Stimulated activated CD4-positive, alpha-beta T cell treated with anti-CD3 and anti-CD28 coated beads, Interleukin-2, amount 100 ng/mL, for 24 hours (primary cell): ENCODE measurements at places on chromosomes 4 and X.

DNA sequence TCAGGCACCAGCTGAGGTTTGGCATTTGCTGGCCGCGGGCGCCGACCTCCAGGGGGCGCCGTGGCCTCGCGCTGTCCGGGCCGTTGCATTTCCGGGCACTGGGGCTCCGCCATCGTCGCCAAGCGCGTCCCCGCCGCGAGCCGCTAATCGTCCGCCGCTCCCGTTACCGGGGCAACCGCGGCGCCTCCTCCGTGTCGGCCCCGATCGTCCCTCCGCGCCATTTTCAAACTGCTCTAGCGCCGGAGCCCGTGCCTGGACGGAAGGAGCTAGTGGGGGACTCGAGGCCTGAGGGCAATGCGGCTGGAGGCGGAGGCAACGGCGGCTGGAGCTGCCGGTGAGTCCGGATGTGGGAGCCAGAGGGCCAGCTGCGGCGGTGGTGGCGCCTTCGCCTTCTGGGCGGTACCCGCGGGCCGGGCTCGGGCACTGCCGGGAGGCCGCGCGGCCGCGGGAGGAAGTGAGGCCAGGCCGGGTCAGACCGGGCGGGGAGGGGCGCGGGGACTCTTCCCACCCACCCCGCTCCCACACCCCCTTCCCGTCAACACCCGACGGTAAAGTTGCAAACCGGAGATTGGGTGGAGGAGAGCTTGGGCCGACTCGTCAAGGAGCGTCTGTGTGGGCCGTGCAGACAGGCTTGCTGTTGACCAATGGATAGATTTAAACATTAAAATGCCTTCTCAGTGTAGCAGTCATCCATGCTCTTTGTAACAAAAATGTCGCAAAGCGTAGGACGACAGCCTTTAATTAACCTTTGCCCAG lies at the start of gene CEP135:
TSS of gene CEP135 (plus strand) at position 220 of the 756 bp plus-strand sequence. CDS start 3,186 bp downstream, outside the sequence.
- DNase-seq = peak; percentile 92

GRCh38 chr4:681736-682451 lies 7.1 kb downstream of the SLC49A3 start:
- DNase-seq = no peak

DNA sequence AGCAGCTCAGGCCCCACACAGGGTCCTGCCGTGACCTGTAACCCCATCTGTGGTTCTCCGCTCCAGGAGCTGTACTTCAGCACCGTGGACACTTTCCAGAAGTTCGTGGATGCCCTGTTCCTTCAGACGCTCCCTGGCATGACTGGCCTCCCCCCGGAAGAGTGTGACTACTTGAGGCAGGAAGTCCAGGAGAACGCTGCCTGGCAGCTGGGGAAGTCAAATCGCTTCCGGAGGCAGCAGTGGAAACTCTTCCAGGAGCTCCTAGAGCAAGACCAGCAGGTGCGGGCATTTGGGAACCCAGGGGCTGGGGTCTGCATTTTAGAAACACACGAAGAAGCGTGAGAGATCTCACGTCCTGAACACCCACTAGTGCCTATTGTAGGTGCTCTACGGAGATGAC lies 72.5 kb downstream of the EVC start:
- no peak for DNase-seq

DNA sequence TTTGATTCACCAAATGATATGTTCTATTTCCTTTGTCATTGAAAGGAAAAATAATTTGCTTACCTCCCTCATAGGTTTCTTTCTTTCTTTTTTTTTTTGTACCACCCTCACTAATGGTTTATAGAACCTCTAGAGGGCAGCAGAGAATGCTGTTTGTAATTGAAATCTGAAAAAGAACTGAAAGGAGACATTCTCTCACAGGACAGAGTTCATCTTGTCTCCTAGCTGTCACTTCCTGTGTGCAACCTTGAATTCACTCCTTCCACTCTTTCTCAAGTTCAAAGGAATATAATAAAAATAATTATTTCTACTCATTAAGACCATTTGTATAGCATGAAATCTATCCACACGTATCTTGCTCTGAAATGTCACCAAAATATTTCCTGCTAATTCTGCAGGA lies 51.0 kb downstream of the GUCY1B1 start:
- no peak for DNase-seq

DNA sequence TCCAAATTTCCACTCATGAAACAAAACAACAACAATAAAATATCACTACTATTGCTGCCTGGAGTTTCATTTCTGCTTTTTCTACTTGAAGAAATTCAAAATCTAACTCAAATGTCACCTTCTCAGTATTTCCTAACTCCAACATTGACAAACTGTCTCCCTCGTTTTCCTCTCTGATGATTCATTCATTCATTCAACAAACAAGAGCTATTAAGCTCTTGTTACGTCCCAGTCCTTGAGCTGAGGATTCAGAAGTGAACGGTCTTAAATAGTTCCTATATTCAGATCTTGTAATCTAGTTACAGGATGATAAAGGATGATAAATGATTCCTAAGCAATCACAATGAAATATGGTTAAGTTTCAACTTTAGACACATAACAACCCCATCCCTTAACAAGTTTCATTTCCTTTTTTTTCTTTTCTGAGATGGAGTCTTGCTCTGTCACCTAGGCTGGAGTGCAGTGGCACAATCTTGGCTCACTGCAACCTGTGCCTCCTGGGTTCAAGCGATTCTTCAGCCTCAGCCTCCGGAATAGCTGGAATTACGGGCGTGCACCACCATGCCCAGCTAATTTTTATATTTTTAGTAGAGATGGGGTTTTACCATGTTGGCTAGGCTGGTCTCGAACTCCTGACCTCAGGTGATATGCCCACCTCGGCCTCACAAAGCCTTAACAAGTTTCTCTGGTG lies 1.7 kb downstream of the SLC9B2 start:
- no peak for DNase-seq

DNA sequence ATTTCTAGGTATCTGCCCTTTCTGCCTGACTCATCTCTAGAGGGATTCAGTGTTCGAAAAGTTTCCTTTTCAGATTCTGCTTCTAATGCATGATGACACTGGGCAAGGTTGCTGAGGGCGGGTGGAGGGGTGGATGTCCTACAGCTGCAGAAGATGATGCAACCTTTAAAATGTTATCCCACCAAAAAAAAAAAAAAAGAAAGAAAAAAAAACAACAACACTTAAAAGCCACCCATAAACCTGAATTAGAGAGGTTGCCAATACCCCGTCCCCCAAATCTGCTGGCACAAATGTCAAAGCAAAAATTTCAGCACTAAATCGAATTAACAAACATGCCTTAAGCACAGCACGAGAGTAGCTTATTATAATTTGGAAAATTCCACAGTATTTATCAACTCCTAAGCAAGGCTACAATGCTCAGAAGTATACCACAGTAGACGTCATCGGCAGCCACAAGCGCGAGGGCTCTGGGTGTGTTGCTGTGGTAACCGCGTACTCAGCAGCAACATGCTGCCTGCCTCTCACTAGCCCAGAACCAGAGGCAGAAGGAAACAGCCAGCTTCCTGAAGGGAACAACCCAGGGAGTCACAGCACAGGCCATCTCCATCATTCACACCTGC lies 167.5 kb upstream of the MAP3K15 start:
- DNase-seq = peak; percentile 70

DNA sequence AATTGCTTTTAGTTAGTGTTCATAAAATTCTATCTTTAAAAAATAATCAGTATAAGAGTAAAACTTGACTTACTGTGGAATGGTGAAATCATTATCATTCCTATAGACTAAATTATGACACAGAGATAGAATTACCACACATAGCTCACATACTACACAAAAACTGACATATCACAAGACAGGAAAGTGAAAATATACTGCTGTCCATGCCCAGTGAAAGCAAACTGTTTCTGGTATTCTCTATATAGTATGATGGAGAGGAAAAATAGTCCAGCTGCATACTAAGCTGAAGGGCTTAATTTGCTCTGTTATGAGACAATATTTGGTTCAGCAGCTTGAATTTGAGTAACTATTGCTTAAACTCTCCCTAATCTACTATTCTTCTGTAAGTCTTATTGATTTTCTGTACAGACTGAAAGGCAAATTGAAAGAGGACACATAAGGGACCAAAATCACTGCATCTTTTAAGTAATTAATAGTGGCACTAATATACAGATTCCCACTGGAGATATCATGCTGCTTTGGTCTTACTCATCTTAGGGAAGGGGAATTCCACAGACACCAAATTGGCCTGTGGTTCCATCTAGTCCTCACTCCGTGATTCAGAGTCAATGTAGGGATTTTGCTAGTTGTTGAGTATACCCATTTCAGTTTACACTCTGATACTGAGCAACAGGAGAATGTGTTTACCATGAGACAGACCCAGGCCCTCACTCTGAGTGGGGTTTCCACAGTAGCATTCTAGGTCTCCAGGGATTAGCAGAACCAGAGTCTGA lies 47.4 kb upstream of the AGA start:
- no peak for DNase-seq
